ENCODE measurements at places on chromosomes 1 and 21.

GRCh38 chr1:228372183-228373003 lies 34.2 kb downstream of the TRIM11 start:
- DNase-seq: no peak

DNA sequence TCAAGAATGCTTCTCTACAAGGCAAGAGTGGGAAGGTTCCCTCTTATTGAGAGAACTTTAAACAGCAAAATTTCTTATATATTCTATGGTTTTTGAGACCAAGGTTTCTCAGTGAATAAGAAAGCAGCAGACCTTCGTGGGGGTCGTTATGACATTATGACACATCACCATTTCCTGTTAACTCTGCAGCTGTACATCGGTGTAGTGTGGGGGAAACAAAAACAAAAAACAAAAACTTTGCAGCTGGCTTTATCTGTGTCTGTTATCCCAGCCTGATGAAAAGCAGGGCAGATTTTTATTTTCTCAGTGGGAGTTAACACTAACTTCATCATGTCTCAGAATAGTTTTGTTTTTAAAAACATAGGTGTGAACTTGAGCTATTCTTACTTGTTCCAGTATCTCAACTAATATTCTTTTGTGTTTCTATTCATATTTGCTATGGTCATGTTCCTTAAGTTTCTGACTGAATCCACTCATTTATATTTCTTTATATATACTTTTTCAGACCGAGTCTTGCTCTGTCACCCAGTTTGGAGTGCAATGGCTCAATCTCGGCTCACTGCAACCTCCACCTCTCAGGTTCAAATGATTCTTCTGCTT lies 2.1 kb downstream of the SDE2 start:
- DNase-seq: no peak

GRCh38 chr1:230348386-230349019 lies 77.6 kb downstream of the PGBD5 start:
- DNase-seq: no peak

GRCh38 chr1:100543640-100544039 lies 5.7 kb downstream of the GPR88 start:
- peak; percentile 26 for DNase-seq

- DNase-seq: no peak
Observed at GRCh38 chr1:23214640-23215039, 2.7 kb downstream of the HTR1D start.

- no peak for DNase-seq
Observed at GRCh38 chr1:208170252-208170651, 73.9 kb downstream of the PLXNA2 start.

DNA sequence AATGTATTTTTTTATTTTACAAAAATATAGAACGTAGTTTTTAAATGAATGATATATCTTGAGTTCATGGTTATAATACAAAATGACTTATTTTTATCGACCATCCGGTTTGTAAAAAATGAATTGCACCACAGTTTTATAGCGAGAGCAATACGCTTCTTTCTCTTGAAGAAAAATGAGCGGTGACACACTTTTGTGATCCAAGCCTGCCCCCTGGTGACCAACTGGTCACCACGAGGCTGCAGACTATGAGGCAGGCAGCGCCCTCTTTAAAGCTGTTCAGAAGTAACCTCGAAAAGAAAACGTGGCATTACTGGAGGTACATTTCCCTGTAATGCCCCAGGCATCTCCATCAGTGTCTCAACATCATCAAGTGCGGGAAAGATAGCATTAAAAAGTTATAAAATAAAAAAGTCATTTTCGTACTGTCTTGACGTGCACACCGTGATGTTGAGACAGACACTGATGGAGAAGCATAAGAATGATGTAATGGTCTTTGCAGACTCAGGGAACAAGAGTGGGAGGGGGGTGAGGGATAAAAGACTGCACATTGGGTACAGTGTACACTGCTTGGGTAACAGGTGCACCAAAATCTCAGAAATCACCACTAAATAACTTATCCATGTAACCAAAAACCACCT lies 734.2 kb upstream of the ADAMTS5 start:
- peak; percentile 72 for DNase-seq

DNA sequence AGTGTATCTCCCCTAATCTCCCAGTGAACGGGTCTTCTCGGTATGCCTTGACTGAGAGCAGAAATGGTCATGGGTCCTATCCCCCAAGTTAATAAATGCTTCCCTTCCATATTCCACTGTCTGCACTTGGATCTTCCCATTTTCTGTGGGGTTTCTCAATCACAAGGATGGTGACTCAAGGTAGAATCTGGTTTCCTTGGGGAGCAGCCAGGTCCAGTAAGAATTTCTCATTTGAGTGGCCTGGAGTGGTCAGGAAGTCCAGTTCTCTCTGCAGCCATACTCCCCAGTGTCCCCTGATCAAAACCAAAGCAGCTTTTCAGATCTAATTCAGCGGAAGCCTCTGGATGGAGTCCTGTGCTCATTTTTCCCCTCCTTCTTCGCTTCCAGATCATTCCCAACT lies 14.8 kb upstream of the SLC27A3 start:
- no peak for DNase-seq

DNA sequence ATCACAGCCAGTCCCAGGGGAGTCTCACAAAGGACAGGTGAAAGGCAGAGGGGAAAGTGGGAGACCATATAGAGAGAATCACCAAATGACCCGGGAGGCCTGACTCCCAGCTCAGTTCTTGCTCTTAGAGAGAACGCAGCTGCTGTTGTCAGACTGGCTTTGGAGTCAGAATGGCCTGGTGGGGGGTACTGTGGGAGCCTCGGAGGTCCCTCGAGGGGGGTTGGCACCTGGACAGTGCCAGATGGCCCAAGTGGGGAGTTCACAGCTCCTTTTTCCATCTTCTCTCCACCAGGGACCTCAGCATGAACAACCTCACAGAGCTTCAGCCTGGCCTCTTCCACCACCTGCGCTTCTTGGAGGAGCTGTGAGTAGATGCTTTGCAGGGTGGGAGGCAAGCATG lies 31.5 kb downstream of the LGR6 start:
- DNase-seq: no peak

- no peak for DNase-seq
Observed at GRCh38 chr1:150613061-150613920, 16.1 kb downstream of the ENSA start.

GRCh38 chr1:167056529-167057231 lies 33.5 kb downstream of the GPA33 start:
- DNase-seq: no peak

GRCh38 chr21:17460094-17460493 lies 52.7 kb upstream of the CXADR start:
- no peak for DNase-seq

DNA sequence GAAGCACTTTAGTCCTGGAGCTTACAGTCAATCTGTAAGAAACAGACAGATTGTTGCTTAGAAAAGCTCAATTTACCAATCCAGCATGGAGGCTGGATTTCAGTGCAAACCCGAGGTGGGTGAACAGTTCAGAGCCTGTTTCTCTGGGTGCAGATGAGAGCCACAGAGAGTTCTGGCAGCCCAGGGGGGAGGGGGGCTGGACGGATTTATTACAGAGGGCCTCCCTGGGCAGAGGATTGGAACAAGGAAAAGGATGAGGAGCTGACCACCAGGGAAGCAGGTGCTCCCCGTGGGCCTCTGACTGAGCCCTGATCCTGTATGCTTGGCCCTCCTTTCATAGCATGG lies 38.0 kb upstream of the EPS8L3 start:
- DNase-seq: no peak

GRCh38 chr1:65804584-65804983 lies 11.9 kb downstream of the PDE4B start:
- DNase-seq: no peak

DNA sequence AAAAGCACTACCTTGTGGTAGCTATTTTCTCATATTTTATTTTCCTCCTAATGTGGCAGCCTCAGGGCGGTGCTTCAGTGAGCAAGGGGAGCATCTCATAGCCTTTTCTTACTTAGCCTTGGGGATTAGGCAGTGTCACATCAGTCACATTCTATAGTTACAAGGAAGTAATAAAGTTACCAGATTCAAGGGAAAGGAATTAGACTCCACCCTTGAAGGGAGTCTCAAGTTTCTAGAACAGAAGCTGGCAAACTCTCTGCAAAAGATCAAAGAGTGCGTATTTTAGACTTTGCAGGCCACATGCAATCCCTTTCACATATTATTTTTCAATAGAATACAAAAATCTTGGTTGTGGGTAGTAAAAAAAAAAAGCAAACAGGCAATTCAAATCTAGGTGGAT lies 350.4 kb downstream of the AMY1C start:
- DNase-seq: no peak

- no peak for DNase-seq
Observed at GRCh38 chr1:110173466-110174105, 23.3 kb downstream of the SLC6A17 start.

DNA sequence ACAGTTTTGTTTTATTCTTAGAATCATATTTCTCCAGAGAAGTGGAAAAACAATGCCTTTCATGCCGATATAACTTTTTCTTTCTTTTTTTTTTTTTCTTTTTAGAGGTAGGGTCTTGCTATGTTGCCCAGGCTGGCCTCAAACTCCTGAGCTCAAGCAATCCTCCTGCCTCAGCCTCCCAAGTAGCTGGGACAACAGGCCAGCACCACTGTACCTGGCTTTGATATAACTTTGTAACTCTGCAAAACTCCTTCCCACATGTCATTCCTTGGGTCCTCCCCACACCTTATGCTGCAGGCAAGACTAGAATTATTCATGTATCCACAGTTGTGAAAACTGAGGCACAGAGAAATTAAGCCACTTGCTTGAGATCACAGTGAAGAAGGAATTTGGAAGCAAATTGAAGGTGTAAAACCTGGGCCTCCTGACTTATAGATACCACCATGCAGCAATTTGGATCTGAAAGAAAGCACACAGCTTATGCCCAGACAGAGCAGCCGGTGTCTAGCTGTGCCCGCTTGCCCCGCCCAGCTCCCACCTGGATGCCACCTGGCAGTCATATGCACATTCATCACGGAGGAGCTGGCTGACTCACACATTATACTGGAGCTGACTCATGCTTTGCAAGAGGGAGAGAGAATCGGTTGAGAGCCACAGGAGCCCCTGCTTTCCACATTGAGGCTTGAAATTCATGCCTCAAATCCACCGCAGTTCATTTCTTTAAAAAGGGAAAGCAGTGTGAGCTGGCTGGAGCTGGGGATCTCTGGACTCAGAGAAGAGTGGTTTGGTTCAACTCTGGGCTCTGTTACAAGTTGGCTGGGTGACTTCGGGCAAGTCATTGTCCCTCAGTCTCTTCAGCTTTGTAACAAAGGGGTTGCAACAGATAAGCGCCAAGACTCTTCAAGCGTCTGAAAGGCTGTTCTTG lies 8.3 kb upstream of the SLC2A1 start:
- no peak for DNase-seq

- no peak for DNase-seq
Observed at GRCh38 chr1:167694691-167695090, 27.1 kb upstream of the MPZL1 start.

- no peak for DNase-seq
Observed at GRCh38 chr1:2867861-2868260, 66.4 kb upstream of the TTC34 start.

DNA sequence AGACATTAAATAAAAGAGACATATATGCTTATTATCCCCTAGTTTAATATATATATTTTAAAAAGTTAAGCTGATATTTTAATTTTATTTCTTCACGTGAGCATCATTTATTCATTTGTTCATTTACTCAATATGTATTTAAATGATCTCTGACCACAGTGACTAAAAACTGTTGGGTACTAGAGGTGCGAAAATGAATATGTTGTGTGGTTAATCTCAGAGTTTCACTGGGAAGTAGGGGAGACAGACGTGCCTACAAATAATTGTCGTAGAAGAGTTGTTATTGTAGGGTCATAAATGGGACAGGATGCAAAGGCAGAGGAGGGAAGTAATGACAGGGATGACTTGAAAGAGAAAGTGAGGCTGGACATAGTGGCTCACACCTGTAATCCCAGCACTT lies 213.0 kb upstream of the CACYBP start:
- DNase-seq: no peak

DNA sequence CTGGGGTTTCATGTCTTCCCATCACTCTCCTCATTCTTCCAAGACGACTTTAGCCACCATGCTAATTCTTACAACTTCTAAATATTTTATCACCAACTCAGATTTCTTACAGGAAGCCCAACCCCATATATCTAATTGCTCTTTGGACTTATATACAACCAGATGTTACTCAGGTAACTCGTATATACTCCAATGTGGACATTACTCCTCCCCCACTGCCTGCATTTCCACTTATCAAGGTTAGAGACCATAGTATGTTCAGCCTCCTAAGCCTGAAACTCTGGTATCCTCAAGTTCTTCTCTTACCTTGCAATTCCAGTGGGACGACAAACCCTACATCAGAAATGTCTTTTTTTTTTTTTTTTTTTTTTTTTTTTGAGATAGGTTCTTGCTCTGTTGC lies 2.7 kb upstream of the RCC1 start:
- no peak for DNase-seq

- no peak for DNase-seq
Observed at GRCh38 chr21:21734088-21734487, 735.9 kb downstream of the NCAM2 start.

- no peak for DNase-seq
Observed at GRCh38 chr1:37840711-37841110, 18.7 kb downstream of the MTF1 start.

DNA sequence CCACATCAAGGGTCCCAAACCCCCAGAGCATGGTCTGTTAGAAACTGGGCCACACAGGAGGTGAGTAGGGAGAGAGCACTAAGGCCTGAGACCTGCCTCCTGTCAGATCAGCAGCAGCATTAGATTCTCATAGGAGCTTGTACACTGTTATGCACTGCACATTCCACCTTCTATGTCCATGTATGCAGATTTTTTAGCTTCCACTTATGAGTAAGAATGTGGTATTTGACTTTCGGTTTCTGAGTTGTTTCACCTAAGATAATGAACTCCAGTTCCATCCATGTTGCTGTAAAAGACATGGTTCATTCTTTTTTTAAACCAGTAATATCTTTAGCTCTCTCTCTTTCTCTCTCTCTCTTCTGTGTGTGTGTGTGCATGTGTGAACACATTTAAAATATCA lies 663 bp upstream of the GBP6 start:
- DNase-seq: no peak

DNA sequence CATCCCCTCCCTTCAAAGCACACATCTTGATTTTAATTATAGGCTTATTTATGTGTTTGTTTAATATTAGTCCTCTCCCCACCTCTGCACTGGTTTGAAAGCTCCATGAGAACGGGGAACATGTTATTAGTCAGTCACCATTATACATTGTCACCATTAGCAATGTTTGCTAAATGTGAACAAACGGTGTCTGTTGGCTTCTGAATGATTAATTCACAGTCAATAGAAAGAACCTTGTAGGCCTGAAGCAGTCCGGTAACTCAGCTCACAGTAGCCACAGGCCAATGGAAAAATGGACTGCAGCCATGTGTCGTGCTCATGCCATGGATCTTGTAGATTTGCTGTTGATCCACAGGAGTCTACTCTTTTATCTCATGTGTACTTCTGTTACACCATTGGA lies 49.7 kb upstream of the NHLH2 start:
- no peak for DNase-seq
